ENCODE measurements at places on chromosomes 11 and 22.

GRCh38 chr22:39765661-39766060, 127.9 kb downstream of the ENTHD1 start:
- DNase-seq = no peak

DNA sequence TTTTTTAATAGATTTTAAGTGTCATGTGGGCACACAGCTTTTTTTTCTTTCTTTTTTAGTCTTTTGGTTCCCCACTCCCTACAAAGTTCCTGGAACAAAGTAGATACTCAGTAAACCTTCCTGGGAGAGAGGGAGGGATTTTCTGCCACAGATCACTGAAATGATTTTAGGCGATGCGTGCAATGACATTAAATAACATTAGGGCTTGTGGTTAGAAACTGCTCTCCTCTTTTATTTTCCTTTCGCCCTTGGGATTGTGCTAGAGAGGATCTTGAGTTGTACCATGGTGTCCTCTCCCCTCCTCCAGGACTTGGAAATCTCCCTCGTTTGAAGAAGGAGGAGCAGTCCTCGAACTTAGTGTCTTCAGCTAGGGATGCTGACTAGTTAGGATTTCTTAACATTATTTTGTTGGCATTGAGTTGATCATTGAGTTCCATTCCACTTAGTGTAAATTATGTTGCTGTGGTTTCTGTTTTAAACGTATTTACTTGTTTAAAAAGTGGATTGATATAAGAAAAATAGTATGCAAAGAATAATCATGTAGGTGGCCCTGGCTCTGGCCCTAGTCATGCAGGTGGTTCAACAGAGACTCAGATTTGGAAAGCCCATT, 88.4 kb downstream of the TRAF6 start:
- DNase-seq = no peak

DNA sequence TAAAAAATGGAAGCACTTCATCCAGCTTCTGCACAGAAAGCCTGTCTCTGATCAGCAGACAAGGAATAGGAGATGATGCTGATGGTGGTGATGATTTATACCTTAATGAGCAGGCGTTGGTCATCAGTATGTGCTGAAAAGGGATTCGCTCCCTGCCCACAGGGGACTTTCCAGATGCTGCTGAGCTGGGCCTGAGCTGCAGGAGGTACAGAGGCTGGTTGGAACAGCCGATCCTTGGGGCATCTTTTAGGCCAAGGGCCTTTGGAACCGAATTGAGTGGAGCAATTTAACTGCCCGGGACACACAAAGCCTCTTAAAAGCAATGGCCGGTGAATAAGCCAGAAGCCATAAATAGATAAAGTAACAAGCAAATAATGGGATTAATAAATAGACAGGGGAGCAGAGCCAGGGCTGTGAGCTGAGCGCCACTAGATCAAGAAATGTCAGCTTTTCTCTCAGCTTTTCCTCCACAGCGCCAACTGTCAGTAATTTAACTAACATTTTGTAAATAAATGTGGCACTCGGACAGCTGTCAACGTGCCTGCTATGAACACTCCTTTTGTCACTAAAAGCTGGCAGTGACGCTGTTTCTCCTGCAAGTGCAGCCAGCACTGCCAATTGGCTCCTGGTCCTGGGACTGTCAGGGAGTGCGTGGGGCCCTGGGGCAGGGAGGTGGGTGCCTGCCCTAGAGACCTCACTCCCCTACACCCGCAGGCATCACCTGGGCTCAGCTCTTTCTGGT, 562.3 kb downstream of the NTM start:
- DNase-seq = no peak

DNA sequence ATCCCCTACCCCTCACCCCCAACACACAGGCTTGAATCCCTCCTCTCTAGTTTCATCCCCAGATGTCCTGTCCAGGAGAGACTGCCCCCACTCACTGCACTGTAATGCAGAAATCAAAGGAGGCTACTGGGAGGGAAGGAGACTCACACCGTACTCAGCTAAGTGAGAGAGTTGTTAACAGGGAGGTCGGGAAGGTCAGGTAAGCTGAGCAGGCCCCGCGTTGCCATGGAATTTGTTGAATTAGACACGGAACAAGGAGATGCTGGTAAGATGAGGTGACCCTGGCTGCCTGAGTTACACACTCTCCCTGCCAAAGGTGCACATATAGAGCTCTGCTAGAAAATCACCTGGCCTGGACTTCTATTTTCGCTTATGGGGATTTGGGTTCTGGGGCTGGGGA, 197.9 kb downstream of the NXPE2 start:
- DNase-seq = no peak

DNA sequence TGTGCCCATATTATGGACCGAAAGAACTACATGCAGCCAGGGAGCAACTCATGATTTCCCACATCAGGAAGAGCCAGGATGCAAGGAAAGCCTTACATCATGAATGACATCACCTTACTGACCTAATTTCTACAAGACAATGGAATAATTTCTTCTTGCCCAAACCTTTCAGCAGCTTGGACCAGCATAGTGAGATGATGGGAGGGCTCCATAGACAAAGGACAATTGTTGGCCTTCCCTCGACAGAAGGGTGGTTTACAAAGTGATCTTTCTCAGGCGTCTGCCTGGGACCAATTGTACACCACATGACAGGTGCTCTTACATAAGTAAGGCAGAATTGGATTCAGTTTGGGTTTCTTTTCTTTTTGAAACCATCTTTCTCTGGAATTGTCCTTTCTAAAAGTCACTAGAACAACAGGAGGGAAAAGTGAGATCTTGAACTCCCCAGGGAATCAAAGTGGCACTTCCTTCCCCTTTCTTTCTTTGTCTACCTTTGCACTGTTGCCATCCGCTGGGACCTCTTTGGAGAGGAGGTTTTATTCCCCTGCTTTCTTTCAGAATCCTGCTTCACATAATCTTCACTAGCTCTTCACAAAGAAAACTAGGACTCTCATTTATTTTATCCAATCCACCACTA, 51.7 kb upstream of the PAK1 start:
- no peak for DNase-seq

GRCh38 chr11:19988598-19988997, 171.7 kb downstream of the DBX1 start:
- no peak for DNase-seq

DNA sequence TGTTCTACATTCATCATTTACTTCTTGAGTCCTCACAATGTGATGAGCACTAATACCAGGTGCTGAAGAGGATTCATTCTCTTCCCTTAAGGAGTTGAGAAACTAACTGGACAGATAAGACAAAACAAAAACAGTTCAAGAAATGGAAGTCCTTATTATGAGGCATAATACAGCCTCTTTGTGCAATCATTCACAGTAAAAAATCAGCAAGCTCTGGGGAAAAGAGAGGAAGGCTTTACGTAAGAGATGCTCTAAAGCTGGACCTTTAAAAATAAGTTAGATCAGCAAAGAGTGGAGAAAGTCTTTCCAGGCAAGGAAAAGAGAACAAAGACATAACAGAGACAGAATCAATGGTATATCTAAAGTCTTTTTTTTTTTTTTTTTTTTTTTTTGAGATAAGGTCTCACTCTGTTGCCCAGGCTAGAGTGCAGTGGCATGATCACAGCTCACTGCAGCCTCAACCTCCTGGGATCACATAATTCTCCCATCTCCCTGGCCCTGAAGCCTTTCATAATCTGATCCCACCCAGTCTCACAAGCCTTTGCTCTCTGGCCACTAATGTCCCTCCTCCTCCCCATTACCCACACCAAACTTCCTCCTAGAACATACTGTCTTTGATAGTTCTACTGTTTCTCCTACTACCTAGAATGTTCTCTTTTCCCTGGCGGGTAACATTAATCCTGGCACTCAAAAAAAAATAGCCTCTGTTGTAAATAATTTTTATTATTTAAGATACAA, 40.9 kb downstream of the MRTFA start:
- no peak for DNase-seq

GRCh38 chr22:23219822-23220484, 39.6 kb downstream of the BCR start:
- DNase-seq = no peak

DNA sequence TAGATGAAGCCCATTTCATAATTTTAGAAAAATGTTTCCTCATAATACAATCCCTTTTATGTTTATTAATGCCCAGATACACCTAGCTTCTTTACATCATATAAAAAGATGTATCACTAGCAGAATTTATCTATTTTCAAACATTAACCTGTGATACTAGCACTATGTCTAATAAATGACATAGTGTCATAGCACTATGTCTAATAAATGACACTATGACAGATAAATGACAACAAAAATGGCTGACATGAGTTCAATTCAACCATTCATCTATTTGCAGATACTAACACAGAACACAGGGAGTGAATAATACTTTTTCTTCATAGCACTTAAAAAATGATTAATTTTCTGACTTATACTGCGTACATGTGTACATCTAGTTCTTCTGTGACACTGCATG, 19.4 kb upstream of the KDM4E start:
- no peak for DNase-seq

GRCh38 chr11:119863851-119864601, 135.0 kb upstream of the NECTIN1 start:
- peak; percentile 88 for DNase-seq

DNA sequence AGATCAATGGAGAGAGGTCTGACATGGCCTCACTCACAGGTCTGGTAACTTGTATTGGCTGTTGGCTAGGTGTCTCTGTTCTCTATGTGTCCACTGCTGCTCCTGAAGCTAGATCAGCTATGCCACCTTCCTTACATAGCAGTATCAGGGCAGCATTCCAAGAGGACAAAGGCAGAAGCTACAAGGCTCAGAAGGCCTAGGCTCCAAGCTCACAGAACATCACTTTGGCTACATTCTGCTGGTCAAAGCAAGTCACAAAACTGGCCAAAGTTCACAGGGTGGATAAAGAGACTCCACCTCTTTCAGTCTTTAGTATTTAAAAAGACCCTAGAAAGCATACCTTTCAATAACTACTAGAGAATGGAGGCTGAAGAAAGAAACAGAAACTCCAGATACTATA, 4.1 kb downstream of the SLC5A12 start:
- no peak for DNase-seq

DNA sequence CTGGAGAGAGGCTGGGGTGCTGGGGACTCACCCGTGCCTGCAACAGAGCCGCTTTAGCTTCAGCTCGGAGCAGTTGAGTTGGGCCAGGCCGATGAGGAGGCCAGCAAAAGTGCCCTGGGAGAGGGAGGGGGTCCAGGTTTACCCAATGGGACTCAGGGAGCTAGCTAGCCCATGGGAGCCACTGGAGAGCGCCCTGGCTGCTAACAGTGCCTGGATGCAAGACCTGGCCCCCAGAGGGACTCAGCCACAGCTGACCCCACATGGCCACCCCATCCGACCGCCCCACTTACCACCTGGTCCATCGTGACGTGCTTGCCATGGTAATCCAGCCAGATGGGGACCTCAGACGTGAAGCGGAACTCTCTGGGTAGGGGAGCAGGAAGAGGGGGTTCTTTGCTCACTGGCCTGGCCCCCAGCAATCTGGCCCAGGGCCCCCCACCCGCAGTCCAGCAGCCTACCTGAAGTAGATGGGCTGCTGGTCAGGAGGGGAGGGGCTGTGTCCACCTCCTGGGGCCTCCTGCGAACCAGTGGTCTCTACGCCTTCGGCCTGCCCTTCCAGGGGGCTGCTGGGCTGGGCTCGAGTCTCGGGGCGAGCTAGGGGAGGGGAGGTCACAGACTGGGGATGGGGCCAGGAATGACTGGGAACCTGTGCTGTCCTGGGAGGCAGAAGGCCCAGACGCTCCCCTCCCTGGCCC, 19.1 kb upstream of the EHD1 start:
- DNase-seq = no peak

GRCh38 chr11:33534575-33534974, 166.1 kb downstream of the C11orf91 start:
- no peak for DNase-seq

DNA sequence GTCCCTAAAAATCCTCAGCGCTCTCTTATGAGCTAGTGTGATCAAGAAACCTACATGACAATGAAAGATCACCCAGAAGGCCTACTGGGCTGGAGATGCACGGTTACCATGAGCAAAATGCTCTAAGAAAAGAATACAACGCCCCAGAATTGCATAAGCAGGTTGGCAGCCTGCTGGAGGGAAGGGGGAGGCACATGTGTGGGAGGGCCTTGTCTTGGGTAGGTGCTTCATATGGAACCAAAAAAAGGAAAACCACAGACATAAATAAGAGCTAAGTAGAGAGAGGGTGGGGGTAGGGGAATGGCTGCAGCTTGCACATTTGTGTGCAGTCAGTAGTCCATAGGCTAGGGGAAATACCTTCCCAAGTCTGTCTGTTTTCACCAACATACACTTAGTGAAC, 2.8 kb downstream of the SIAE start:
- DNase-seq = no peak

DNA sequence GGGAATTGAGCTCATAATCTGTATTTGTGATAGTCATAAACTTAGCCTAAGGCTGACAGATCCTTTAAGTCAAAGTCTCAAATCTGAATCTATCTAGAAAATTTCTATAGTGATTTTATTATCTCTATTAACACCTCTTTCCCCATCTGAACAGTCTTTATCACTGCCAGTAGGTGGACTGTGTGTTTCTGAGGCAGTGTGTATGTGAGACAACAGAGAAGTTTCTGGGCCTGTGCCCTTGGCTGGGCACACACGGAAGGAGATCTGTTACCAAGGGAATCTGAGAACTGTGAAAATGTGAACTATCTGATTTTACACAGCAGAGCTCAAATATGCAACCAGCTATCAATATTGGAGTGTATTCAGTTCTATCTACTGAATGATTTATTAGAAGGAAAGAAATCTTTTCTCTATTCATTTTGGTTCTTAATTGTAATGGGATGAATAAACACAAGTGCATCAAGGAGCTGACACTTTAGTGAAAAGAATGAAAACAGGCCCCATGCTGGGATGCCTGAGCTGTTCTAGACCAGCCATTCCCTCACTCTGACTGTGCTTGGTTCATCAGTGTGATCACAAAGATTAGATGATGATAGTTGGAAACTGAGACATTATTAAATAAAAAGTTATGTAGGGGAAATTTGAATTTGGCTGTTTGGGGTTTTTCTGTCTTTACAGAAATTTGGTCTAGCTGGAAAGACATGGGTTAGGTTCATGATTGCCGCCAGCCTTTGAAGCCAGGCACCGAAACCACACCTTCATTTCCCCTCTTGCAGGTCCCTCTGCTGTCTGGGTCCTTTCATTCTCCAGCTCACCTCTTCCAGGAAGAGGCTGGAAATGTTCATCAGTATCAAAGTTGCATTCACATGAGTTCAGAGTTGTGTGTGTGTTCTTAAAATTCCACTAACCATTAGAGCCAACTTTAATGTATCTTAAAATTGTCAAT, 68.1 kb downstream of the LIF start:
- DNase-seq = peak; percentile 3

DNA sequence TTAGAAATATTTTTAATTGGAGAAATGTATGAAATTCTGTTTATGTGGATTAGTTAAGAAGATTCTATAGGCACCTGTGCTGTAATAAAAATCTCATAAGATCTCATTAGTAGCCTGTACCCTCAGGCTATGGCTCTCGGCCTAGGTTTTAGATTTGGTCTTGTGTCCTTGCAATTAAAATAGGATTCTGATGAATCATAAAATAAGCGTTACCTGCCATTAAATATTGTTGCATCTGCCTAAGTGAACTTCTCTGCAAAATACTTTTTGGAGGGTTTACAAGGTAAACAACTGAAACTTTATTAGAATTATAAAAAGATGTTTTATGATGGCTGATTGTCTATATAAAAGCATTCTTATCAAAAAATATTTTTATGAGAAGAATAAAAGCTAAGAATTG, 804.1 kb upstream of the ANO3 start:
- no peak for DNase-seq

All from SW480 (cell line).